ENCODE measurements at places on chromosomes 12 and 14. TPM values are rescaled to one million over a fixed set of nuclear protein-coding genes. Genes with fewer than 3 reads are reported as not detected.

The TMEM119 gene
- not detected for total RNA-seq

The ETV6 gene
- total RNA-seq: 6.6 TPM

The PRPH gene
- 0.15 TPM for total RNA-seq

DNA sequence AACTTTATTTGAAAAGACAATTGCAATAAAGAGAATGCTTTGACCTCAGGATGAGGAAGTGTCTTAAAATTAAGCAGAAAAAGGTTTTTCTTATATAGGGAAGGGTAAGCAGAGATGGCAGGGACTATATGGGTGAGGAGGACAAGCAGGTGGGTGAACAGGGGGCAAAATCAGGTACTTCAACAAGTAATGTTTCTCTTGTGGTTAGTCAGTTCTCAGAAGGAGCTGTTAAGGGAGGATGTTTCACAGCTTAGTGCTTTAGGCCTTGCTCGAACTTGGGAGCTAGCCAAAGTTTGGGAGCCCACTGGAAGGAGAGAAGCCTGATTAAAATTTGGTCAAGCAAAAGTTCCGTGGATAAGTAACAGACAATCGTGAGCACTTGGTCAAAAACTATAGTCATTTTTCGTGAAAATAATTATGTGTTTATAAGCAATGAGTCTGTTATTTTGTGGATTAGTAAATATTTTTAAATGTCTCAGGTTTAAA lies 364.2 kb upstream of the TMPO start:
- no peak for DNase-seq

The PTPRO gene
- total RNA-seq: not detected

DNA sequence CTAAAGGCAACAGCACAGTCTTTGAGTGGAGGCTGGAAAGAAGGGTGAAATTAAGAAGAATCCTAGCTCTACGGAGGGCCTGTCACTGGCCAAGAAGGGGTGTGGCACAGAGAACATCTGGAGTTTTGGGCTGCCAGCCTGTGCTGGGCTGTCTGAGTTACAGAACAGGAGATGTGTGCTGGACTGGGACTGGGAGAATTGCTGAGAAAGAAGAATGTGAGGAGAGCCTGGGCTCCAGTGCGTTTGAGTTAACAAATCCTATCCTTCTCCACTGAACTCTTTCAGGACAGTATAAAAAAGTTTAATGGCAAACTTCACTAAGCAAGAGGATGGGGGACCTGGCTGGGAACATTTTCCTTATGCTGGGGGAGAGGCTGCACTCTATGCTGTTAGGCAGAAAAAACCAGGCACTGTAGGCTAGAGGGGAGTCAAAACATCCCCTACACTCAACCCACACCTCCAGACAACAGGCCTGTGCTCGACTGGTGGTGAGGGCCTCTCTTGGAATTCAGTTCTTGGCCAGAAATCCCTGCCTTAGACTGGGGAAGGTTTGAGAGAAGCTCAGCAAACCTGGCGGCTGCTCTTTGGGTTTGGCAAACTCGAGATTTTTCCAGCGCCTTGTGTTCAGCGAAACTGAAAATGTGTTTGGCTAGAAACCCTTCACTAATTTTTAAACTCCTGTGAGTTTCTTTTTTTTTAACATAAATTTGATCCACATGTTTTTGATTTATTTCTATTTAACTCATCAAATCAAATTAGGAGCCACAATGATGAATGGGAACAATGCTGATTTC lies 217.3 kb downstream of the MON2 start:
- no peak for DNase-seq

The PLD4 gene
- not detected for total RNA-seq

The VRTN gene
- not detected for total RNA-seq

- no peak for DNase-seq
These were observed 25.7 kb downstream of the WDR89 start for GRCh38 chr14:63616015-63616414.

The APOF gene
- not detected for total RNA-seq

- DNase-seq: peak; percentile 21
These were observed 13.4 kb downstream of the CKAP4 start for GRCh38 chr12:106234449-106234848.
